Fibroblast of mammary gland (primary cell): ENCODE measurements at places on chromosomes 5 and 9.

- peak; percentile 13 for DNase-seq
Measured at GRCh38 chr5:1227667-1228066, 2.5 kb downstream of the SLC6A18 start.

DNA sequence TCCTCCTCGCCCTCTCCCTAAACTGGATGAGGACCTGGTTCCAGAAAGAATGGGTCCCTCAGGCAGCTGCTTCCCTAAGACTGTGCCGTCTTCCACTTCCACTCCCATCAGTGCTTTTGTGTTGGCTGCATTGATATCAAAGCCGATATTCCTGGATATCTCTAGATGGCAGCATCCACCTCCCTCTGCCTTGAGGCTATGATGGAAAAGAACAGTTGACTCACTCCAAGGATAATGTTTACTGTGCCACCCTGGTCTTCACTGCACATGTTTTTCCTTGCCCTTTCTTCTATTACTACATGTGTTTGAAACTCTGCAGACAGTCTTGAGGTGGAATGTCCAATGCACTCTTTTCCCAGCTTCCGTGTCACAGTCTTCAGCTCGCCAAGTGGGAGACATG, 211.6 kb downstream of the MAST4 start:
- DNase-seq, result peak; percentile 76

GRCh38 chr5:7395947-7396712, at the start of gene ADCY2:
Gene ADCY2 (plus strand): TSS chr5:7396138. CDS start chr5:7396297, 159 bp downstream.
- peak; percentile 8 for DNase-seq

GRCh38 chr5:2865856-2866255, 114.4 kb upstream of the IRX2 start:
- no peak for DNase-seq

- no peak for DNase-seq
Measured at GRCh38 chr5:16313761-16314160, 134.2 kb upstream of the MARCHF11 start.

- no peak for DNase-seq
Measured at GRCh38 chr9:1870915-1871314, 144.2 kb upstream of the SMARCA2 start.

GRCh38 chr5:66553916-66554575, 42.1 kb upstream of the MAST4 start:
- peak; percentile 24 for DNase-seq

DNA sequence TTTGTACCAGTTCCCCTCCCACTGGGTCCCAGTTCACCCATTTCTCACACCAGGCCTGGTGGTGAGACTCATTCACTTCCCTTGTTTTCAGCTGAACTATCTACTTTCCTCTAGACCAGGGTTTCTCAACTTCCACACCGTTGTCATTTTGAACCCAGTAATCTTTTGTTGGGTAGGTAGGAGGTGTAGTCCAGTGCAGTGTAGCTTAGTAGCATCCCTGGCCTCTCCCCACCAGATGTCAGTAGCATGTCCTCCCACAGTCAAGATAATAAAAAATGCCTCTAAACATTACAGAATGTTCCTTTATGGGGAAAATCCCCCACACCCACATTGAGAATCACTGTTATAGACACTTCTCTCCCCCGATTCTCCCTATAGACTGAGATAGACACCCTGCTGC, 299.1 kb downstream of the EPB41L4A start:
- no peak for DNase-seq

DNA sequence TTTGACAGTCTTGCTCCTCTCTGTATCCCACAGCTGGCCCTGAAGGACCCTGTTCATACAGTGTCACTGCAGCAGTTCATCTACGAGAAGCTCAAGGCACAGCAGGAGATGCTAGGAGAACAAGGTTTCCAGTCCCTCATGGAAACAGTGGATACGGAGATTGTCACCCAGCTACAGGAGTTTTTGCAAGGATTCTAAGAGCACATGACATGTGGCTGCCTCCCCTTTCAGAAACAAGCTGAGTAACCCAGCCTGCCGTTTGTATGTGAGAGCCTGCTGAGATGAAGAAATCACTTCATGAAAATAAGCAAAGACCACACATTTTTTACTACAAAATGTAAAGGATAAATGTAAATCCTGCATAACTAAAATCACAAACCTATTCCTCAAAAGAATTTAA, 48.5 kb downstream of the LRRC70 start:
- DNase-seq, result no peak

DNA sequence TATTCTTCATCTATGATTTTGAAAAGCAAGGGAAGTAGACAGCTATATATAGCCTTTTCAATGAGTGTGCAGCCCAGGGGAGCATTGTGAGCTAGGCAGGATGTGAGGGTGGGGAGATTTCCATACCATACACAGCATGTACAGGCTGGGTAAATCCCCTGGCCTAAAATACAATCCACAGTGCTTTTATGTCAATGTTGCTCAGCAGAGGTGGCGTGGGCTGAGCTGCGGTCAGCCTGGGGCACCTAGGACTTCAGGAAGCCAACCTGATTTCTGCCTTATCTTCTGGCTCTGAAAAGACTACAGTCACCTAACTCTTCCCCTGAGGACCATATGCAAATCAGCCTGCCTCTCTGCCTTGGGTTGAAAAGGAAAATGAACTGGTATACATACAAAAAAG, 6.3 kb upstream of the GARIN3 start:
- no peak for DNase-seq

DNA sequence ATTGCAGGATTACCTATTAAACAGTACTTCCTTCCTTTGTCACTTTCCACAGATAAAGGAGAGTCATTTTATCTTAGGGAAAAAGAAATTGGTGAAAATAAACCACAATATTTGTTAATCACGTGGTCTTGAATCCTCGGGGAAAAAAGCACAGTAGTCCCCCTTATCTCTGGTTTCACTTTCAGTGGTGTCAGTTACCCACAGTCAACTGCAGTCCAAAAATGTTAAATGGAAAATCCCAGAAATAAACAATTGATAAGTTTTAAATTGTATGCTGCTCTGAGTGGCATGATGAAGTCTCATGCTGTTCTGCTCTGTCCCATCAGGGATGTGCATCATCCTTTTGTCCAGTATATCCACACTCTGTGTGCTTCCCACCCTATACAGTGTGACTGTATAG, 405.2 kb upstream of the MPDZ start:
- DNase-seq, result no peak

DNA sequence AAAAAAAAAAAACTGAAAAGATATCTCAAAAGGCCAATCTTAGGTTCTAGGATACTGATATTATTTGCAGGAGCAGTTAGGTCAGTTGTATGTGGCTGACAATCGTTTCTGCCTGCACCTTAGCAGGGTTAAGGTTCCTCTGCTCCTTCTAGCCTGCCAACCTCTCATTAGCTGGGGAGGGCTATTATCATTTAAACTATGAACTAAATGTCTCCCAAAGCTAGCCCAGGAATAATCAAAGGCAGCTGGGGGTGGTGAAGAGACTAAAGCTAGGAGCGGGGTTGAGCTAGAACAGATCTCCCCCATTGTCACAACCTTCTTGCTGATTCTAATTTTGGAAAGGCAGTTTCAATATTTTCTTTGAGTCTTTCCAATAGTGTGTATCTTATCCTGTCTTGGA, 99.9 kb downstream of the ICE1 start:
- DNase-seq, result no peak

- DNase-seq, result no peak
Measured at GRCh38 chr9:7095058-7095457, 337.3 kb downstream of the KDM4C start.

DNA sequence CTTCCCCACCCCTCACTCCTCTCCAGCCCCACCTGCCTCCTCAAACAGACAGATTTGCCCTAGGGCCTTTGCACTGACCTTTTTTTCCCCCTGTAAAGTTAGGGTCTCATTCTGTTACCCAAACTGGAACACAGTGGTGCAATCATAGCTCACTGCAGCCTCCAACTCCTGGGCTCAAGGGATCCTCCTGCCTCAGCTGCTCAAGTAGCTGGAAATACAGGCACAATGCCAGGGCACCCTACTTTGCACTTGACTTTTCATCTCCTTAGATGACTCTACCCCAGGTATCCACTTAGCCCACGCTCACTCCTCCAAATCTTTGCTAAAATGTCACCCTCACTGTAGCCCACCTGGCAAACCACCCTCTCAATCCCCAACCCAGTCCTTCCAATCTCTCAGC, 2.2 kb downstream of the DYNC2I2 start:
- no peak for DNase-seq

DNA sequence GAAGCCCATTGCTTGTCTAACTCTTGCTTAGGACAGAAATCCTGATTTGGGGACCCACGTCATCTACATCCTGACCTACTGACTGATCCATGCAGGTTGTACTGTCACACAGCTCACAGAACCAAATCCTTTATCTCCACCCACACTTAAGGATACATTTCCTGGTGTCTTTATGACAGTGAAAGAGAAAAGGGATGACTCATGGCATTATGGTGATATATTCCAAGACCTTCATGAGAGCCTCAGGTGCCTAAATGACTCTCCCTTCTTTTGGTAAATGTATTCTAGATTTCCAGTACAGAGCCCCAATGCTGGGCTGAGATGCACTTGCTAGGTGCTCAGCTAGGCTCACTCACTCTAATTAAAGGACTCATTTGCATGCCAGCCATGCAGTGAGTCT, 26.0 kb upstream of the DMRT2 start:
- no peak for DNase-seq

- DNase-seq, result no peak
Measured at GRCh38 chr5:168136340-168136739, 155.1 kb upstream of the WWC1 start.
